Activated T-helper 2 cell treated with anti-CD3 and anti-CD28 coated beads, Interferon-gamma antibody, Interleukin-2, Interleukin-4, amounts not matched to agents 10 μg/mL and 5 μg/mL and 100 μg/mL, durations not matched to agents 14 hours and 24 hours and 36 hours (primary cell): ENCODE measurements at places on chromosomes 2 and 18. TPM values are rescaled to one million over a fixed set of nuclear protein-coding genes. Genes with fewer than 3 reads are reported as not detected.

DNA sequence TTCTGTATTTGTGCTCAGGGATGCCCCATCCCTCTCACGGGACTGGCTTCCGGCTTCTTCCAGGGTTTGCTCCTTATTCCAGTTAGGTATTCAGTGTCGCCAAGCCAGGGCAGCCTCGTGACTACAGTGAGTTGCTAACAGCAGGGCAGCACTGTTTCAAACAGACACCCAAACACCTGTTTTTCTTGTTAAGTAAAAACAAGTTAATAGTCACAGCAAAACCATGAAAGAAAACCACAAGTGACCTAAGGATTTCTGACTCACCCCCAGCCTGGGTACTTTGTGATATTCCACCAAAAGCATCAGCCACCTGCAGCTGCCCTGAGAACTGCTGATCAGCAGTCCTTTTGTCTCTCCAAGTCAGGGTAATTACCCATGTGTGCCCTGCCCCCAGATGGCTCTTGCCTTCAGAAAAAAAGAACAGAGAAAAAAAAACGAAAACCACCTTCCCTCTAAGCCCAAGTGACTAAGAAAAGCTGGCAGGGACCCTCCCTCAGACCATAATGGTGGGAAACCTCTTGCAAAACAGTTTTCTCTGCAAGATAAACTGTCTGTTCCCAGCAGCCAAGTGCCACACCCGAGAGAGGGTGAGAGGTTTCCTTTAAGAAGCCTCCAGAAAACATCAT lies 178.2 kb downstream of the ANAPC1 start:
- peak; percentile 41 for DNase-seq

DNA sequence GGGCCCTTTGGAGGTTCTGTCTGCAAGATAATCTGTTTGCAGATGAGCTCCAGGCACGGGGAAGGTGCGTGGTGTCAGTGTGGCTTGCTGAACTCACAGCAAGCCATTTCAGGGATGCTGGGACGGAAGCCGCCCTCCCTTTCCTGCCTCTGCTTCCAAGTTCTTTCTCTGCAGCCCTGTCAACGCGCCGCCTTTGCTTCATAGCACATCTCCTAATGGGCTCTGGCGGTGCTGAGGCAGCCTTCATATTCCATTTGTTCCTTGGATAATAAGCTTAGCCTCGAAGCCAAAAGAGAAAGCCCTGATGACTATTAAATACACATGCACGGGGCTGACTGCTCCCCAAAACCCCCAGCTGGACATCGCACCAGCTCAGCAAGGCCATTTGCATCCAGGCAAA lies 81.7 kb upstream of the TAF1B start:
- DNase-seq: no peak

- DNase-seq: no peak
Observed at GRCh38 chr2:54041135-54041534, 70.3 kb upstream of the PSME4 start.

- no peak for DNase-seq
Observed at GRCh38 chr2:229675569-229675968, 38.8 kb downstream of the DNER start.

- no peak for DNase-seq
Observed at GRCh38 chr2:86124683-86125082, 18.6 kb downstream of the PTCD3 start.

- DNase-seq: no peak
Observed at GRCh38 chr2:176385838-176386237, 116.6 kb downstream of the MTX2 start.

DNA sequence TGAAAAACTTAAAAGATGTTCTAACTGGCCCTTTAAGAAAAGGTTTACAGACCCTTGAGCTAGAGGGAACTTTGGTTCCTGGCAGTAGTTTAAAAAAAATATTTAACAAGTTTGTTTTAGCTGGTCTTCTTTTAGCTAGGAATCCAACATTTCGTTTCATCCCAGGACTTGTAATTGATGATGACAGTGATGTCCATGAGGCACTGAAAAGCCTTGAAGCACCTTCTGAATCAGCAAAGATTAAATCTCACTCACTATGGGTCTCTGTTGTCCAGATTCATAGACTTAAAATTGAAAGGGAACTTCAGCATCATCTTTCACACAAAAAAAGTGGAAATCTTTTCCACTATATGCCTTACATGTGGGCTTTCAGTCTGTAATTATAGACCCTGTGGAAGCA lies 102.9 kb upstream of the ETAA1 start:
- DNase-seq: no peak

DNA sequence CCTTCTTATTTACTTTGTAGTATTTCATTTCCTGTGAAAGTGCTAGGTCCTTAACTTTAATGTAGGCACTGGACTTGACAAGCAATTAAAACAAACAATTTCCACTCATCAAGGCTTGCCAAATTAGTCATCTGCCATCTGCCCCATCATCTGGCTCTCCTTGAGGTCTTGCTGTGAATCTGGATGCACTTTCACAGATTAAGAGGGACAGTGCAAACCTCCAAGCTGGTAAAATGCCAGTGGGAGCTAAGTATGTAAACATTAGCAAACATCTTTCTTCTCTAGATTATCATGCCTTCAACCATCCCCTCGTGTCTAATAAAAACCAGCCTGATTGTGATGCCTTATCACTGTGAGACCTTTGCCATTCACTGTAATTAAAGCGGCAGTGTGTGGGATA lies 402.9 kb downstream of the ERBB4 start:
- no peak for DNase-seq

DNA sequence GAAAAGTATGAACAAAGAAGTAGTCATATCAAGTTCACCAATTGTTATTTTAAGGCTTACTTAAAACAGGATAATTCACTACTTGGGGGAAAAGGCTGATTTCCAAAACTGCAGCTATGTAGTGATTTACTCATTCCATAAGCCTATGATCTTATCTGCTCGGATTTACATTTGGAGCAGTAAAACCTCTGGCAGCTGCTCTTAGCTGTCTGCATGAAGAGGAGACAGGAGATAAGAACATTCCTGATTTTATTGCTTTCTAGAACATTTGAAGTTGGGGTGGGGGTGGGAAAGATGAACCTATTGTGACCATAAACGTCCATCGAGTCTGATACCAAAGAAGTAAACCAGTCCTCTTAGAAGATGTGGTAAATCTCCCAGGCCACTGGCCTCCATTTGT lies 120.9 kb downstream of the MMADHC start:
- DNase-seq: no peak

- no peak for DNase-seq
Observed at GRCh38 chr2:176002688-176003210, 682 bp upstream of the LNPK start.

DNA sequence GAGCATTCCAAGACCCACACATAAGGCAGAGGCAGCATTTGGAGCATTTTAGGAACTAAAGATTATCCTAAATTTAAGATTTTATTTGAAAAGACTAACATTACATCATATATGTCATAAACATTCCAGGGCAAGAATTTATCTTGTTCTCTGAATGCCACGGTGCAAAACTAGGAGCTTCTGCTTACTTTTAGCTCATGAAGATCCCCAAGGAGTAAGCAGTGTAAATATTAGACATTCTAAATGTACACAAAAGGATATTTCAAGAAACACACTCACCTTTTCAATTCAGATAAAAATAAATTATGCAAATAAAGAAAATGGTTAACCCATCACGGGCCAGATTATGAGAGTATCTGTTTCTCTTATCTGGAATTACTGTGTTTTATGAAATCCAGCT lies 101.7 kb upstream of the ETAA1 start:
- no peak for DNase-seq

DNA sequence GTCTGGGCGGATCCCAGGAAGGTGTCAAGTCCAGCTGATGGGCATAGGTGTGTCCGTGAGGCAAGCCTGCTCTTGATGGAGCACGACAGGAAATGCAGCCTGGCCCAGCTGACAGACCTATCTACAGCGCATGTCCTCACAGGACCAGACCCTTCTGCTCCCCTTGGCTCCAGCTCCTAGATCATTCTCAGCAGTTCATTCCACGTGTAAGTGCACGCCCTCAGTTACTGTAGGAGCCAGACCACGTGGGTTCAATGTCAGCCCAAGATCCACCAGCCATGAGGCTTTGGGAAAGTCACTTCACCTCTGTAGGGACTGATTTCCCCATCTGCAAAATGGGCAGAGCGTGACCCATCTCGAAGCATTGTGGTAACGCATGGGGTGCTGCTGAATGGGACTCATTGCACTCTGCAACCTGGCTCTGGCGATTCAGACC lies 47.8 kb downstream of the TMEM17 start:
- DNase-seq: no peak

DNA sequence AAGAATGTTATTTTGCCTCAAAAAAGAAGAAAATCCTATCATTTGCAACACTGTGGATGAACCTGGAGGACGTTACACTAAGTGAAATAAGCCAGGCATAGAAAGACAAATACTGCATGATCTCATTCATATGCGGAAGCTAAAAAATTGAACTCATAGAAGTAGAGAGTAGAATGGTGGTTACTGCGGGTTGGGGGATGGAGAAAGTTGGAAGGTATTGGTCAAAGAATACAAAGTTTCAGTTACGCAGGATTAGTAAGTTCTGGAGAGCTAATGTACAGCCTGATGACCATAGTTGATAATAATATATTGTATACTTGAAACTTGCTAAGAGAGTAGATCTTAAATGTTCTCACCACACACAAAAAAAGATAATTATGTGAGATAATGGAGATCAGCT lies 5.0 kb upstream of the GALNT5 start:
- DNase-seq: no peak

Gene ABCA12
- total RNA-seq: not detected in 2 replicates

Gene RAB10
- total RNA-seq: 134 and 140 TPM in 2 replicates
